ENCODE measurements at places on chromosomes 13 and 19.

DNA sequence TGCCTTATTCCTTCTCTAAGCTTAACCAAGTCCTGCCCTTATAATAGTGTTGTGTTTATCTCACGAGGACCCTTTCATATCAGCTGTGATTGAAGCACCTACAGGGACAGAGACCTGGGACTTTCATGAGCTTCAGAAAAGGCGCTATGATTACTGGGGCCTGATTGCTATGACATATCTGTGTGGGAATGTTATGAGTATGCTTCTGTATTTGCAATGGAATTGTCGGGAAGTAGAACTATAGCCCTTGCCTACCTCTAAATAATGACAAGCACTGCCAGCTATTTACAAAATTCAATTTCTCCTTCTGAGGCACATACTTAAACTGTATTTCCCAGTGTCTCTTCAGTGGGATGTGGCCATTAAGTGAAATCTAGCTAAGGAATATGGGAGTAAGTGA, 191.5 kb downstream of the LHFPL6 start:
- no peak for DNase-seq

DNA sequence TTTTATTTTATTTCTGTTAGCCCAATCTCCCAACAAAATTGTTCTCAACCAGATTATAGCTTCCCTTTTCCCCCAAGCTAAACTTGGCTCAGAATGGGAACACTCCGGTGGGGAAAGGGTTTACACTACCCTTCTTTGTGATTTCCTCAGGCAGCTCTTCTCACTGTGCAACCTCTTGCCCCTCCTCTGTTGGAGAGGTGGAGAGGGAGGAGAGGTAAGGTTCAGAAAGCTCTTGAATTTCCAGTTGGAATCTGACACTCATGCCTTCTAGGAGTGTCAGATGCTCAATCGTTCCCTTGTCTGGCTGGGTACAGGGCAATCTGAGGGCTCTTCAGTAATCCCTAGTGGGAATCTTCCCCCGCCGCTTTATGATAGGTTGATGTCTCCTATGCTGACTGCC, 486.1 kb upstream of the KLF12 start:
- DNase-seq: no peak

DNA sequence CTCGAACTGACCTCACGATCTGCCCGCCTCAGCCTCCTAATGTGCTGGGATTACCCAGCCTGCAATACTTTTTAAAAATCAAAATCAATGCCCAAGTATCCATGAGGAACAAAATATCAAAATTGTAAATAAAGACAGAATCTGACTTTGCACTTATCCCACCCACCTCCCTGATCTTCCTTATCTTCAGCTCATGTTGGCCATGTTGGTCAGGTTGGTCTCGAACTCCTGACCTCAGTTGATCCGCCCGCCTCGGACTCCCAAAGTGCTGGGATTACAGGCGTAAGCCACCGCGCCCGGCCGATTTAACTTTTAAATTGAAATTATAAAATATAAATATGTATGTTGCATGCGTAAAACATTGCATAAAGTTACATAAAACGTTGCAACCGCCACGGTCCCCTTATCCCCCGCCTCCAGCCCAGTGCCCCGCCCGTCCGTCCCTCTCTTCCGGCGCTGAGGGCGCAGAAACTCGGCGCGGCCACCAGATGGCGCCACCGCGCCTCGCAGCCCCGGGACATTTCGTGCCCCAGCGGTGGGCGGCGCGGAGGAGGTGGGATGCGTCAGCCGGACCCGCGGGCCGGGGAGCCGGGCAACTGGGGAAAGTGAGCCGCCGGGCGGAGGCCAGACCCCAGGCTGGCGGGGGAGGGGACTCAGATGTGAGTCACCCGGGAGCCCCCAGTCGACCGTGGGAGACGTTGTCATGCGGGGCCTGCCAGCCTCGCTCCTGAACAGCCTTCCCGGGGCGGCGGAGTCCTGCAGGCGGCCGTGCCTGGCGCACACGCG, 1.5 kb upstream of the GADD45B start:
- peak; percentile 99 for DNase-seq

DNA sequence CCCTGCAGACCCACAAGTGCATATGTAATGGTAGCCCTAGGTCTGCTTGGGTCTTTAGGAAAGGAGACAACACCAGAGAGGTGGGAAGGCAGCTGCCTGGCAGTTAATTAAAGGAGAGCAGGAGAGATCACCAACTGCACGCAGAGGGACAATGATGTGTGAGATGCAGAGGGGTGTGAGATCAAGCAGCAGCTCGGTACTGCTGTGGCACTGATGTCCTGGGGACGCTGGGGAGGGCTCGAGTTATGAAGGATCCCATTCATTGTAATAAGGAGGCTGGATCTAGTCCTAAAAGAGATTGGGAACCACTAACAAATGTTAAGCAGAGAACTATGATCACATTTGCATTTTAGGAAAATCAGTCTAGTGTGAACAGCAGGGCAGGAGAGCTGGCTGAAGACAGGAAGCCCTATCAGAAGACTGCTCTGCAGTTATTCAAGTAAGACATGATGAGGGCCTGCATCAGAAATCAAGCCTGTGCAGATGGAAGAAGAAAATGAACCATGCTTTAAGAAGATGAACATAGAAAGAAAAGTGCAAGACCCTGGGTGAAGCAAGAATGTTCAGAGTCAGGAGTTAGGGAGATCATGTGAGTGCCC, 80.4 kb downstream of the DLEU7 start:
- no peak for DNase-seq

DNA sequence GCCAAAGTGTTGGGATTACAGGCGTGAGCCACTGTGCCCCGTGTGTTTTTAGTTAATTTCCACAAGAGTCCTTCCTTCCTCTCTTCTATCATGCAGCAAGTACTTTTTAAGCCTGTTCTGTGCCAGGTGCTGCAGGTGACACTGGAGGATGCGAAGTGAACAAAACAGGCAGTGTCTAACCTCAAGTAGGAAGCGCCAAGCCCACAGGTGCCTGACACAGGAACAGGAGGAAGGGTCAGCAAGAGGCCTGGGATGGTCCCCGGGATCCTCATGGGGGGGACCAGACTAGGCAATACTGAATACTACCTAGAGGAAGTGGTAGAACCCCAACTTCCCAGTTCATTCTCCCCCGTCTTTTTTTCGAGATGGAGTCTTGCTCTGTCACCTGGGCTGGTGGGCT, 1.8 kb upstream of the CALR start:
- DNase-seq: no peak

- DNase-seq: no peak
These were observed 39.3 kb upstream of the UBE2L5 start for GRCh38 chr13:30382836-30383525.

GRCh38 chr19:48619692-48620585, 633 bp downstream of the SPHK2 start:
- DNase-seq: no peak

DNA sequence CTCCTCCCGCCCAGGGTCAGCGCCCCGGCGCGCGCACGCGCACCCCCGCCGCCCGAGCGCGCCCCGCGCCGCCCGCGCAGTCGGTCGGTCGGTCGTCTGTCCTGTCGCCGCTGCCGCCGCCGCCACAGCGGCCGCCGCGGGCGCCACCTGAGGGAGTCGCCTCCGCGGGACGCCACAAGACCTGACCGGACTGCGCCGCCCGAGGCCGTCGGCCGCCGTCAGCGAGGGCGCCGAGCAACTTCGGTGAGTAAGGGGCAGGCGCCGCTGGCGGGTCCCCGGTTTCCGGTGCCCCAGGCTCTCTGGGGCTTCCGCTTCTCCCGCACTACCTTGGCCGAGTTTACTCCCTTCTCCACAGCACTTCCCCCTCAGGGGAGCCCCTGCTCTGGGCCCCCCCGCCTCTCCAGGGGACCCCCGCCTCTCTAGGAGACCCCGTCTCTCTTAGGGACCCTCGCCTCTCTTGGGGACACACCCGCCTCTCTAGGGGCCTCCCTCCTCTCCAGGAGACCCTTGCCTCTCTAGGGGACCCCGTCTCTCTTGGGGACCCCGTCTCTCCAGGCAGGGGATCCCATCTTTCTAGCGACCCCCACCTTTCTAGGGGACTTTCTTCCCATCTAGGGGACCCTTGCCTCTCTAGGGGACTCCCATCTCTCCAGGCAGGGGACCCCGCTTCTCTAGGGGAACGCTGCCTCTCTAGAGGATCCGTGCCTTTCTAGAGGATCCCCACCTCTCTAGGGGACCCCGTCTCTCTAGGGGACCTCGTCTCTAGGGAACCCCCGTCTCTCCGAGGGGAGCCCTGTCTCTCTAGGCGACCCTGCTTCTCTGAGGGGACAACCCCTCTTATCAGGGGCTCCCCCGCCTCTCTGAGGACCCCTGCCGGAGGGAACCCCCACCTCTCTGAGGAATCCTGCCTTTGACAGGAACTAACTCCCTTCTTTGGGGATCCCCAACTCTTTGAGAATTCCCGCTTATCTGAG, 19.3 kb upstream of the GATAD2A start:
- peak; percentile 71 for DNase-seq

GRCh38 chr13:93646245-93646644, 419.6 kb downstream of the GPC6 start:
- no peak for DNase-seq

DNA sequence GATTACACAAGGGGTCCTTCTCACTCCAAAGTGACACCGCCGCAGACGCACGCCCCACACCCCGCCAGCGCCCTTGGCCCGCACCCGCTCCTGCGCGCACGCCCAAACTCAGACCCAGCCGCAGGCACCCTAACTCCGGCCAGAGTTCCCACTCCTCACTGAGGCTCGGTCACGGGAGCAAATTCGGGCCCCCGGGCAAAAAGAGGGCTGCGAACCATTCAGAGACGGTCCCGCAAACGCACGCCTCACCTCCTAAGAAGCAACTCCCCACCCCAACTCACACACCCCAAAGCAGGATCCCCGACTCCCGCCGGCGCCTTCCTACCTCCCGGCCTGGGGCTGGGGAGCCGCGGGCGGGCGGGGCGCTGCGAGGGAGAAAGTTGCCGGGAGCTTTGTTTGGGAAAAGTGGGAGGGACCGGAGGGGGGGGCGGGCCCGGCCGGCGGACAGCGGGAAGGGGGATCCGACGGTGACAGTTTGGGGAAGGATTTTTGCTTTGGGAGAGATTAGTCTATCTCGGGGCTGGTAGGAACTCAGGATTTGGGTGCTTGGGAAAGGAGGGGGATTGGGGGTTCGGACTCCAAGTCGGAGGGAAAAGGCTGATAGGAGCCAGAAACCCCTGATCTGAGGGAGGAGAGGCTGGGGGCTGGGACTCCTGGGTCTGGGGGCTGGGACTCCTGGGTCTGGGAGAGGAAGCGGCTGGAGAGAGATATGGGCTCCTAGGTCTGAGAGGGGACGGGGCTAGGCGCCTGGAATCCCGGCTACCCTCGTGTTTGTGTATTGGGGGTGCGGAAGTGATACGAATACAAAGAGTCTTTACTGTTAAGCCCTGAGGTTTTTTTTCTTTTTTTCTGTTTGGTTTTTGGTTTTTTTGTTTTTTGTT, at the start of gene TEAD2:
TEAD2 (minus strand) TSS at position 369 of the 881 bp plus-strand sequence. CDS start 2,341 bp downstream, outside the sequence.
- DNase-seq: no peak

GRCh38 chr19:16542910-16543472, 754 bp upstream of the CHERP start:
- DNase-seq: no peak

DNA sequence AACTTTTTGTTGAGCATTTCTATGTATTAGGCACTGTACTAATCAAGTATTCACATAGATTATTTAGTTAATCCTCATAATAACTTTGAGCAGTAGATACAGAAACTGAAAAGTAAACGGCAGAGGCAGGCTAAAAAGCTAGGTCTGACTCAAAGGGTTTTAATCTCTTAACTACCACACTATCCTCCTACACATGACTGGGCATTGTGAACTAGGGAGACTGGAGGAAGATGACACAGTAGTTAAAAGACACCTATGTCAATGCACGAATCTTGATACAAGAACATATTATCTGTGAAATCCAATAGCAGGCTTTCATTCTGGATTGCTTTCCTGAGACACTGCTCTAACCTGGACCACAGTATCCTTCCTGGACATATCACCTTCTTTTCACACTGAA, 36.3 kb downstream of the MICU2 start:
- DNase-seq: no peak

DNA sequence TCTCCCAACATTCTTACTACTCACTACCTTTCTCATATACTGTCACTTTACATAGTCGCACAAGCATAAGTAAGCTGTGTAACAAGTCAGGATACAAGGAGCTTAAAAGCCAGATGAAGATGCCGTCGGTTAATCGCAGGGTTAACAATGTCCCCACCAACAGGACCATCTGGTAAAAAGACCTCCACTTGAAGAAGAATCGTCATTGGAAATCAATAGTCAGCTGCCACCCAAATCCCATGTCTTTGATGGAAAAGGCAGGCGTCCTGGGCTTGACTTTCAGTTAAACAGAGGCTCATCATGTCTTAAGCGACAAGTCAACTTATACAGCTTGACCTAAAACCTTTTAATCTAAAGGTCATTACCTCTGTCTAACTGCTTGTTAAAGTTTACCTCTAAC, 27.2 kb downstream of the DOCK9 start:
- DNase-seq: no peak

- DNase-seq: no peak
These were observed 7.1 kb downstream of the POLR1G start for GRCh38 chr19:45413497-45413896.

GRCh38 chr13:44451126-44451525, 77.5 kb downstream of the SERP2 start:
- no peak for DNase-seq
